Large intestine (tissue), 12 donors: ENCODE measurements at places on chromosomes 13 and 19.

- H3K27ac ChIP-seq, result peak overlapping the region; percentile 66
- H3K36me3 ChIP-seq, result no peaks in the 10 kb centered on the region
- peak; percentile 67 for DNase-seq
- no peaks in the 10 kb centered on the region for H3K27me3 ChIP-seq
- H3K4me1 ChIP-seq, result peaks cover 6% of the 10 kb centered on the region
- peak overlapping the region; percentile 67 for H3K4me3 ChIP-seq
Observed at GRCh38 chr13:32426990-32427851, 709 bp downstream of the N4BP2L1 start.

- no peak overlapping the region for H3K27ac ChIP-seq
- DNase-seq, result no peak
- H3K4me3 ChIP-seq, result no peak overlapping the region
- H3K27me3 ChIP-seq, result peaks cover 2% of the 10 kb centered on the region
- no peaks in the 10 kb centered on the region for H3K36me3 ChIP-seq
Observed at GRCh38 chr13:51194942-51195341, 27.3 kb upstream of the FAM124A start.

GRCh38 chr19:40585241-40585981 is 8.7 kb downstream of the SHKBP1 start:
- H3K27ac ChIP-seq, result no peak overlapping the region
- peaks cover 26% of the 10 kb centered on the region for H3K36me3 ChIP-seq
- no peak overlapping the region for H3K4me3 ChIP-seq
- no peaks in the 10 kb centered on the region for H3K27me3 ChIP-seq
- no peak for DNase-seq
- no peaks in the 10 kb centered on the region for H3K4me1 ChIP-seq

DNA sequence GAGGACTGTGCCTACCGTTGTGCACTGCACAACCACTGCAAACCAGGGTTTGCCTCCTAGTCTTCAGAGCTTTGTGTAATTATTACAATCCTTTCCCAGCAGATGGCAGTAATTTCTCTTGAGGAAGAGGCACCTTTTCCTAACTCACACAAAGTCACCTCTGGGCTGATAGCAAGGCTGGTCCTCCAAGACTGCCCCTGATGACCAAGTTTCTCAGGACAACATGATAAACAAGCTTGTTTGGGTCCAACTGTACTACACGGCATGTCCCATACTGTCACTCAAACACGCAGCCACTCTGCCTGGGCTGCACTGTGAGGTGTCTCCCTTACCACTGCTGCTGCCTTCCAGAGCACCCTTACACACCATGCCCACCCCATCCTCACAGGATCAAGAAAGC is 39.3 kb downstream of the RFXAP start:
- H3K4me1 ChIP-seq, result no peaks in the 10 kb centered on the region
- no peak overlapping the region for H3K27ac ChIP-seq
- peak; percentile 37 for DNase-seq
- peaks cover 13% of the 10 kb centered on the region for H3K36me3 ChIP-seq
- H3K27me3 ChIP-seq, result no peaks in the 10 kb centered on the region

DNA sequence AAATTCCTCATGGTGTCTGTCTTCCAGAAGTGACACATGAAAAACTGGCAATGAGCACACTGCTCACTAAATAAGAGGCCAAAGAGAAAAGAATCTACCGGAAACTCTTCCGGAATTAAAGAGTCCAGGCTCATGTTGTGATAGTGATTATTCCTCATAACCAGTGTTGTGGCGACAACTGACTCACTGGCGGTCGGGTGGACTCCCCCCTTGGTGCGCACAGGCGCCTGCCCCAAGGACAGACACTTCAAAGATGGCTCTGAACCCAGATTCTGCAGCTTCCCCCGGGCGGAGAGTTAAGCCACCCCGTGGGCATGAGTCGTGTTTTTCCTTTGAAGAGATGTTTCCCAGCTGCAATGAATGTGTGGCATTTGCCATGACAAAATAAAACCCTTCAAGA is 10.3 kb downstream of the IL17D start:
- H3K27me3 ChIP-seq, result peaks cover 10% of the 10 kb centered on the region
- no peak overlapping the region for H3K4me3 ChIP-seq
- no peaks in the 10 kb centered on the region for H3K36me3 ChIP-seq
- no peaks in the 10 kb centered on the region for H3K4me1 ChIP-seq
- H3K27ac ChIP-seq, result no peak overlapping the region
- DNase-seq, result no peak

DNA sequence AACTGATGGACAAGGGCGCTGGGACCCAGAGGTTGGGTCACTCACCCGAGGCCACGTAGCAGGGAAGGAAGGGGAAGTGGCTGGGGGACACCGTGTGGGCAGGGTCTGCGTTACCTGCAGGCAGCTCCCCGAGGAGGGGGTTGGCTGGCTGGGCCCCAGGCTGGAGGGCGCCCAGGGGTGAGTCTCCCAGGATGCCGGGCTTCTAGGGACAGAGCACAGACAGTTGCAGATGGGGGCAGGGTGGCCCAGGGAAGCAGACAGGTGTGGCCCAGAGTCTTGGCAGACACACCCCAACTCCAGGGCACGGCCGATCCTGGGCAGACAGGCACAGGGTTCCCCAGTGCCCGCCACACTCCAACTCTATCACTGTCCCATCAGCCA is 5.6 kb upstream of the FDX2 start:
- peaks cover 91% of the 10 kb centered on the region for H3K36me3 ChIP-seq
- no peak overlapping the region for H3K4me3 ChIP-seq
- no peaks in the 10 kb centered on the region for H3K27me3 ChIP-seq

- no peak overlapping the region for H3K4me3 ChIP-seq
- peaks cover 6% of the 10 kb centered on the region for H3K36me3 ChIP-seq
- peak; percentile 66 for DNase-seq
- H3K27ac ChIP-seq, result peak overlapping the region; percentile 84
- H3K4me1 ChIP-seq, result peaks cover 61% of the 10 kb centered on the region
Observed at GRCh38 chr19:45104658-45105349, 11.8 kb downstream of the PPP1R37 start.

GRCh38 chr19:5165697-5166019 is 175.0 kb downstream of the PTPRS start:
- no peak for DNase-seq
- H3K36me3 ChIP-seq, result no peaks in the 10 kb centered on the region
- no peaks in the 10 kb centered on the region for H3K27me3 ChIP-seq
- H3K4me1 ChIP-seq, result no peaks in the 10 kb centered on the region
- H3K4me3 ChIP-seq, result no peak overlapping the region
- no peak overlapping the region for H3K27ac ChIP-seq

GRCh38 chr13:106850973-106851650 is 283.2 kb upstream of the ARGLU1 start:
- no peaks in the 10 kb centered on the region for H3K4me1 ChIP-seq
- no peak for DNase-seq
- no peak overlapping the region for H3K4me3 ChIP-seq
- no peaks in the 10 kb centered on the region for H3K27me3 ChIP-seq
- no peak overlapping the region for H3K27ac ChIP-seq

GRCh38 chr19:11322269-11323024 is 17.0 kb downstream of the RAB3D start:
- H3K36me3 ChIP-seq, result peaks cover 34% of the 10 kb centered on the region
- no peak for DNase-seq
- no peak overlapping the region for H3K4me3 ChIP-seq
- H3K27me3 ChIP-seq, result no peaks in the 10 kb centered on the region

GRCh38 chr13:83692800-83693199 is 189.5 kb downstream of the SLITRK1 start:
- H3K36me3 ChIP-seq, result no peaks in the 10 kb centered on the region
- no peaks in the 10 kb centered on the region for H3K27me3 ChIP-seq
- H3K4me1 ChIP-seq, result no peaks in the 10 kb centered on the region

DNA sequence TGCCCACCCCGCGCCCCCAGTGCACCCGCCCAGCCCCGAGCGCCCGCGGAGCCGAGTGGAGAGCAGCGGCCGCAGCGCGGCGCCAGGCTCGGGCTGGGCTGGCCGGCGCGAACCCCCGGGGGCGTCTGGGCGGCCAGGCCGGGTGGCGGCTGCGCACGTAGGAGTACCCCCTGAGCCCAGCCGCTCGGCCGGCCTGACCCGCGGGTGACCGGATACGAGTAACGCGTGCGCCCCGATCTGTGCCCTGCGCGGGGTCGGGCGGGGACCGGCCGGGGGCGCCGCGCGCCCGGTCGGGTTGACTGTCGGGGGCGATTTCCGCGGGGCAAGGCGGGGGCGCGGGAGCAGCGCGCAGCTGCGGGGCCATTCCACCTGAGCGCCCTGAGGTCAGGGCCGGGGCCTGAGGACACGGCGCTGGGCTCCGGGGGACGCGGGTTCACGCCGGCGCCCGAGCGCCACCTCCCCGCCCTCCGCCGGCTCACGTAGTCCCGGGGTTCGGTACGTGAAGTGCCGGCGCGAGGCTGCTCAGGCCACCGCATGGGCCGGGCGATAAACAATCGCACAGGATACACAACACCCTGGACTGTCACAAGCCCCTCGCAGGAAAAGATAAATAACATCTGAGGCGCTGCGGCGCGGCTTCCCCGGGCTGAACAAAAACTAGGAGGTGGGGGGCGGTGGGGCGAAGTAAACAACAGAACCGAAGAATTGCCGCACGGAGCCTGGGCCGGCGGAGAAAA is 37.6 kb upstream of the FLT1 start:
- no peaks in the 10 kb centered on the region for H3K36me3 ChIP-seq
- H3K4me1 ChIP-seq, result peaks cover 11% of the 10 kb centered on the region
- DNase-seq, result peak; percentile 70
- H3K4me3 ChIP-seq, result peak overlapping the region; percentile 29

GRCh38 chr19:29378126-29378525 is 147.7 kb upstream of the VSTM2B start:
- H3K27me3 ChIP-seq, result no peaks in the 10 kb centered on the region
- H3K27ac ChIP-seq, result no peak overlapping the region
- H3K36me3 ChIP-seq, result no peaks in the 10 kb centered on the region

GRCh38 chr13:110391273-110391672 is 84.2 kb downstream of the COL4A2 start:
- no peaks in the 10 kb centered on the region for H3K27me3 ChIP-seq
- H3K4me3 ChIP-seq, result no peak overlapping the region
- H3K36me3 ChIP-seq, result peaks cover 2% of the 10 kb centered on the region
- peak overlapping the region; percentile 11 for H3K27ac ChIP-seq
- H3K4me1 ChIP-seq, result no peaks in the 10 kb centered on the region
- DNase-seq, result no peak

DNA sequence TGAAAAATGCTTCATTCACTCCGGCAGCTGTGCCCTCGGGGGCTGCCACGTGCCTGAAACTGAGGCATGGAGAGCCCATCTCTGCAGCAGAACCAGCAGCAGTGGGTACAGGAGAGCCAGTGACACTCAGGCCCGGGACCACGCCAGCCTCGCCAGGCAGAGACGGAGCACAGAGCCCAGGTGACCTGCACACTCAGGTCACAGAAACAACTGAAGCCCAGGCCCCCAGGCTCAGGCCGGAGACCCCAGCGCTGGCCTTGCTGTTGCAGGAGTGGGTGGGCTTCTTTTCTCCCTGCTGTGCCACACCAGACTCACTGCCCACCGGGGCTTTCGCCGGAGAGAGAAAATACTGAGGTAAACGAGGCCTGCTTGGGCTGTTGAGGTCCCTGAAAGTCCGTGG is 117.3 kb downstream of the SOX1 start:
- H3K4me1 ChIP-seq, result no peaks in the 10 kb centered on the region
- H3K27me3 ChIP-seq, result peaks cover 5% of the 10 kb centered on the region
- H3K36me3 ChIP-seq, result no peaks in the 10 kb centered on the region
- DNase-seq, result no peak
- no peak overlapping the region for H3K27ac ChIP-seq

DNA sequence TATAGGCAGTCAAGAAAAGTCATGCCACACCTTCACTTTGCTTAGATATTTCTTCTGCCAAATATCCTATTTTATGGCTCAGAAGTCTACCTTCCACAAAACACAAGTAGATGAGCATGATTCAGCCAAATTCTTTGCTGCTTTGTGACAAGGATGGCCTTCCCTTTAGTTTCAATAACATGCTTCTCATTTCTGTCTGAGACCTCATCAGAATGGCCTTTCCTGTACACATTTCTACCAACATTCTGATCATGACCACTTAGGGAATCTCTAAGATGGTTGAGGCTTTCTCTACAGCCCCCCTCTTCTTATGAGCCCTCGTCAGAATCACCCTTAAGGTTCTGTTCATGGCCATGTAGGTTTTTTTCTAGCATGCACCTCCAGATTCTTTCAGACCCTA is 96.2 kb downstream of the COL4A2 start:
- no peak overlapping the region for H3K27ac ChIP-seq
- no peak for DNase-seq
- no peaks in the 10 kb centered on the region for H3K36me3 ChIP-seq
- H3K4me3 ChIP-seq, result no peak overlapping the region
- no peaks in the 10 kb centered on the region for H3K27me3 ChIP-seq
- no peaks in the 10 kb centered on the region for H3K4me1 ChIP-seq

GRCh38 chr19:3672993-3673392 is 27.3 kb downstream of the PIP5K1C start:
- H3K36me3 ChIP-seq, result peaks cover 6% of the 10 kb centered on the region
- peaks cover 27% of the 10 kb centered on the region for H3K4me1 ChIP-seq
- no peak overlapping the region for H3K4me3 ChIP-seq
- H3K27ac ChIP-seq, result no peak overlapping the region
- no peaks in the 10 kb centered on the region for H3K27me3 ChIP-seq
- DNase-seq, result no peak

DNA sequence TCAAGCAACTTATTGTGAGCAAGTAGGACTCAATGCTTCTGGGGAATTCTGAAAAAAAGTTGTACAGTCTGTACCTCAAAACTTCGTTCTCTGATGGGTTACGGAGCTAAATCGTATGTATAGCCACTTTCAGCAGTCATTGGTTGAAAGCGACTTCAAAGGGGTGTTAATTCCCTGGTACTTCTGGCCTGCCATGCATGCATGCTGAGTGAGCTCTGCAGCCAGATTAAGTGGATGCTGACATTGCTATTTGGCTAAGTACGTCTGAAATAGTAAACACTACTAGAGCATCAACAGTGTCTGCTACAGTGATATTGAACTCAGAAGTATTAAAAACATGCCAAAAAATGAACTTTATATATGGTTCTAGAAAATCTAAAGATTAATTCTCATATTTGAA is 1183.1 kb upstream of the PCDH20 start:
- no peak overlapping the region for H3K4me3 ChIP-seq
- no peaks in the 10 kb centered on the region for H3K36me3 ChIP-seq
- no peaks in the 10 kb centered on the region for H3K27me3 ChIP-seq
- DNase-seq, result no peak
- H3K4me1 ChIP-seq, result no peaks in the 10 kb centered on the region

GRCh38 chr19:14051980-14052379 is 9.9 kb downstream of the PALM3 start:
- peaks cover 5% of the 10 kb centered on the region for H3K36me3 ChIP-seq
- H3K27me3 ChIP-seq, result peaks cover 1% of the 10 kb centered on the region
- H3K27ac ChIP-seq, result no peak overlapping the region
- no peaks in the 10 kb centered on the region for H3K4me1 ChIP-seq
